ENCODE measurements at places on chromosomes 4 and X.

GRCh38 chr4:71498002-71498401 is 159.2 kb downstream of the SLC4A4 start:
- no peak for DNase-seq

DNA sequence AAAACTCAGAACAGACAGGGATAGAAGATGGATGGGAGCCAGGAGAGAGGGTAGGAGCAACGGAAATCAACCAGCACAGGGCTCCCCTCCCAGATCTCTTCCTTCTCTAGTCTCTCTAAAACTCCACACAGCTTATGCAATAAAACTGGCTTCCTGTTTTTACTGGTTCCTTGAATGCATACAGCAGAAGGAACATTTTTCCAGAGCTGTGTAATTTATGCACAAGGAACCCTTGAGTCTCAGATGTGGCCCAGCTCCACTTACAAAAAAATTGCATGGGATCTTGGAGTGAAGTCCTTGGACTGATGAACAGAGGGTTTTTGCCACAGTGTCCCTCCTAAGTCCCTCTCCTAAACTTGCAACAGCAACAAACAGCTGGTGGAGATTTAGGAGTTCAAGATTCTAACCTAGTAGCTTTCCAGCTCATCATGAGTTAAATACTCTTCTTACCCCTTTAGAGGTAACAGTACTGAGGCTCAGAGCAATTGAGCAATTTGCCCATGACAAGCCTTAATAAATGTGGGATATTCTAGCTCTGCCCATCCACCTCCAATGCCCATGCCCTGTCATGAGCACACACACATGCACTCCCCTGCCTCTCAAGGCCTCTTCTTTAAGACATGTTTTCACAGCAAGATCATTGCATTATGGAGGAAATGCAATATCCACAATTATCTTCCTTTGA is 18.4 kb upstream of the CC2D2A start:
- no peak for DNase-seq

DNA sequence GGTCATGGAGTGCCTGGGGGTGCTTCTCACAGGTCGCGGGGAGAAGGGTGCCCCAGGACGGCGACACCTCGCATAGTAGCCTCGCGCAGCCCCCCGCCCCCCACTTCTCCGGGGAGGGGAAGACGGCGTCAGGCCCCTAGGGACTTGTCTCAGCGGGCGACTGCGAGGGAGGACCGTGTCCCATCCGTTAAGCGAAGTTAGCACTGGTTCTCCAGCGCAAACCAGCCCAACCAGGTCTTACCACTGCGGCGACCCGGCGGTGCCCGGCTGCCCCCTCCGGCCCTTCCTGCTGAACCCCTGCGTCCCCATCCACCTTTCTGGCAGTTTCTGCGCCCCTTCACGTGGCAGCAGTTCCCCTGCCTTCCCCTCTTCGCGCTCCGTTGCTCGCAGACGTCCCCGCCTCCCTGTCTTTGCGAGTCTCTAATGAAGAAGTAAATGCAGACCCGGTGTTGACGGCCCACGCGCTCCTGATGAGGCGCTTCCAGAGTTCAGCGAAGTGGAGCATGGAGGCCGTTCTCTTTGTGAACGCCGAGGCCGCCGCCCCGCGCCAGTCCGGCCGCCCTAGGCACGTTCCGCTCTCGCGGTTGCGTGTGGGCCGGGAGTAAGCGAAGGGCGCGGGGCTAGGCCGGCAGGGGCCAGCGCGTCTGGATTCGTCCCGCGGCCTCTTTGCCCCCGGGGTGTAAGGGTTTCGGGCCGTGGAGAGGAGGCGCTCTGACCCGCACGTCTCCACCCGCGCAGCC is 3.0 kb downstream of the SLIT2 start:
- DNase-seq: no peak

DNA sequence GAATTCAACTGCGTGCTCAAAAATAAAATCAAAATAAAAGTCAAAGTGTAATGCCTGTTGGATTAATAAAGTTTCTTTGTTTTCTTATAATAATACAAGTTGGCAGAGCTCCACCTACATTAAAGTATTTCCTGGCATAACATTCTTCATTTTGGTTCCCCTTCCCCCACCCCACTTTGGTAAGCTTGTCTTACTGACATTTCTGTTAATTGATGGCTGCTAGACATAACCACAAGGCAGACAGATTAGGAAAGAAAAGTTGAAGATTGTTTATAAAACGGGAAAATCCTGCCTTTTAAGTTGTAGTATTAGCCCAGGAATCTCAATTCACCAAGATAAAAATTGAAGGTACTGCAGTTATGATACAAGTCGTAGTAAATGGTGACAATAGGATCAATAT is 246.5 kb upstream of the RPS6KA3 start:
- DNase-seq: no peak

DNA sequence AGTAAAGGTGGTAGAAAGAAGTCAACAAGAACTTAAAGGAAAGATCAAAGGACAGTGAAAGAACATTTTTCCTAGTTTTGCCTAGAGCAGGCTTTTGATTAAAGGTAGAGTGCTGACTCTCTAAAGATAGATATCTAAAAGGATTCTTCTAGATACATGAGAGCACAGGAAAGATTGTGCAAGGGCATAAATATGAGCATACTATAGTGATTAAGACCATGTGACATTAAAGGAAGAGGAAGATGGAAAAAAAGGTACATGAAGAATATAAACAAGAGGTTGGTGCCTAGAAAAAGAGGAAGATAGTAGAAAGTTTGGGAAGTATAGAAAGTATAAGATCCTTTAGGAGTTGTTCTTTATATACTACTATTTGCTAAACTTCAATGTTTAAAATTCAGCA is 26.1 kb upstream of the TET2 start:
- no peak for DNase-seq

GRCh38 chrX:155143959-155144548 is 72.2 kb upstream of the VBP1 start:
- DNase-seq: no peak

DNA sequence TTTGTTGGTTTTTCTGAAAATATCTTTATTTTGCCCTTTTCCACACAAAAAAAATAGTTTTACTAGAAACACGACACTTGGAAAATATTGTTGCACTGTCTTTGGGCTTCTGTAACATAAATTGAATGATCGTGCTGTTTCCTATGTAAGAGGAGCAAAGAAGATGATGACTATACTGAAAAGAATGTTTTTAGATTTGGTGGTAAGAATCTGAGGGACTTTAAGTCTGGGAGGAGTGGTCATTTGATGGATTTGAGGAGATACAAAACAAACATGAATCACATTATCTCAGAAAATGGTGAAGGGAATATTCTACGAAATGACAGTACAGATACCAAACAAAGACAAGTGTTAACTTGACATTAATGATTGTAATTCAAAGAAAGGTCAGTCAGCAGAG is 328.8 kb downstream of the ADAM29 start:
- no peak for DNase-seq

- no peak for DNase-seq
These were observed 108.5 kb upstream of the MID1 start for GRCh38 chrX:10728806-10729389.

GRCh38 chrX:115894087-115894486 is 276.5 kb upstream of the AGTR2 start:
- no peak for DNase-seq

- DNase-seq: peak; percentile 64
These were observed at the start of gene HDX for GRCh38 chrX:84501798-84502628. Gene HDX (minus strand): TSS chrX:84502453. CDS start chrX:84475397, 27,056 bp downstream.

DNA sequence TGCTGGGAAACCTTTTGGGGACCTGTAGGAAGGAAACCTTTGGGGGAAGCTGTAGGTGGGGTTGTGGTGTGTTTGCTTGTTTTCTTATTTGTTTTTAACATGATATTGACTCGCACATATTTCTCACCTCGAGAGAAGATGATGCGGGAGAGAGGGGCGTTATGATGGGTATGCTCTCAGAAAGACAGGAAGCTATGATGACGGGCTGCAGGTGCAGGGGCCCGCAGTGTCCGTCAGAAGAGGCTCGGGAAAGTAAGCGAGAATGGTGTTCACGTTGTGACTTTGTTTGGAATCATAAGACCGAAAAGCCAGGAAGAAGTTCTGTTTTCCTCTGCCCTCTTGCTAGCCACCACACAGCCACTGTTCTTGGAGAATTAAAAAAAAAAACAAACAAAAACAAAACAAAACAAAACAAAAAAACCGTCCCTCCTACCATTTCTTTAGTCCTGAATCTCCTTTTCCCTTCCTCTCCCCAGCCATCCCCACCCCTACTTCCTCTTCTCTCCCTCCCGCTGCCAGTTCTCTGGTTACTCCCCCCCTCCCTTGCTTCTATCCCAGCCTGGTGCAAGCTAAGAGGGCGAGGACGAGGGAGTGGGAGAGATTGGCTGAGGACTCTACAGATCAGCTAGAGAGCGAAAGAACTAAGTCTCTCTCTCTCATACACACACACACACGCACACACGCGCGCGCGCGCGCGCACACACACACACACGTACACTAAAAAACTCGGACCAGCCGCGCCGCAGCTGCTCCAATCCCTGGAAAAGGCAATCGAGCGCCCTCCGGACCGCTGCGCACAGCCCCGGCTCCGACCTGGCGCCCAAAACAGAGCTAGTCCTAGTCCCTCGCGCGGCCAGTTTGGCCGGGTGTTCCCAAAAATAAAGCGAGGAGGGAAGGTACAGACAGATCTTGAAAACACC is at the start of gene BMP3:
Gene BMP3 (plus strand): TSS at position 648 of the 920 bp plus-strand sequence. CDS start 577 bp downstream, outside the sequence.
- DNase-seq: no peak

DNA sequence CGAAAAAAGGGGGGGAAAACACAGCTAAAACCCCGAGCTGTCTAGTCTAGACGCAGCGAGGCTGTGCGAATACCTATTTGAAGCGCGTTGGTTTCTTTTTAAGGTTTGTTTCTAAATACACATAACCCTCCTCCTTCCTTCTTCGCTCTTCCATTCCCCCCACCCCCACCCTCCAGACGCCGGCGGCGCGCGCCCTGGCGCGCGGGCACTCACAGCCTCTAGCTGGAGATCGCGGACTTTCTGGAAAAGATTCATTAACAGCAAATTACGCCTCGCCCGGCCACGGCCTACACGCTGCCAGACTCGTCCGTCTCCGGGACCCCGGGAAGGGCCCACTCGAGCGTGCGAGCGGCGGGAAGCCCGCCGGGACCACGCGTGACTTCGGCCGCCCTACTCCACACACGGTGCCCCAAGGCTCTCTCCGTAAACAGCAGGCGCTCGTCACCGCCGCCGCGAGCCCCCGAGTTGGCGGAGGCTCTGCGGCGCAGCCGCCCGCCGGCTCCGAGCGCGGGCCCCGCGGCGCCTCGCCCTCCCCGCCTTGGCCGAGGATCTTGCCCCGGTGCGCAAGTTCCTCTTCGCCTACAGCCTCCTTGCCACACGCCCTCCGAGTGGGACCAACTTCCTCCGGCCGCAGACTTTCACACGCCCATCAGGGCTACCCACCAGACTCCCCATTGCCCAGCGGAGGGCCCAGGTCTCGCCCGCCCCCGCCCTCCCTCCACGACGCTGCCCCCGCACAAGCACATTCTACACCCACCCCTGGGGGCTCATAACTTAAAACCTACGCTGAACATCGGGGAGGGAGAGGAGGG is 2.0 kb downstream of the BCOR start:
- DNase-seq: peak; percentile 36

DNA sequence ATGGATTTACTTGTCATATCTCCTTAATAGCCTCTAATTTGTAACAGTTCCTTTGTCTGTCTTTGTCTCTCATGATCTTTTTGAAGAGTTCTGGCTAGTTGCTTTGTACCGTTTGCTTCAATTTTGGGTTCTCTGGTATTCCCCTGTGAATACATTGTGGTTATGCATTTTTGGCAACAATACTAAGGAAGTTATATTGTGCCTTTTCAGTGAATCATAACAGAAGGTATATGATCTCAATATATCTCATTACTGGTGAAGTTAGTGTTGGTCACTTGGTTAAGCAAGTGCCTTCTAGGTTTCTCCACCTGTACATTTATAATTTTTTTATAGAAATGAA is 48.6 kb downstream of the DCLK2 start:
- no peak for DNase-seq

DNA sequence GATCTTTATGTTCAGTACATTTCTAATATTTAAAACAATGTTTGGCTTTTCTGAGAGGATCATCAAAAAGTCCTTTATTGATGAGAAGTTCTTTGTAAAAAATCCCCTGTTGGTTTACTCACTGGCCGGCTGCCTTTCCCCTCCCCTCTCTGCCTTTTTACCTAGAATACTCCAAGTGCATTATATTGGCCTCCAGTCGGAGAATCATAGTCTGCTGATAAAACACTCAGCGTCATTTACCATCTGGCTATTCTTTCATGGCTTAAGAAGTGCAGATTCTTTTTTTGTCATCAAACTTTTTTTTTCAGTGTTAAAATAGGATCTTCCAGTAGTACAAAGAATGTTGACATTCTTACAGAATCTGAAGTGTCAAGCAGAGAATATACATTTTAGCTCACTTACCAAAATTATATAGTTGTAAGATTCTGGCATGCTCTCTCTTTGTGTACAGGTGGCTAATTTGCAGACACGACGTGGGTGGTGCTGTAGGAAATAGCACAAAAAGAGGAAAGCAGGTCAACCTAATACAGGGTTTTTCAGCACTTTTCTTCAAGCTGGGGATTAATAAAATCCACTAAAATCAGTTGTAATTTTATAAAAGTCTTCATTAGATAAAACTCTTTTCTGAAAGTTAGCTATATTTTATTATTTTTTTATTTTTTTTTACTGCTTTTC is 731.8 kb downstream of the KCTD8 start:
- DNase-seq: no peak

DNA sequence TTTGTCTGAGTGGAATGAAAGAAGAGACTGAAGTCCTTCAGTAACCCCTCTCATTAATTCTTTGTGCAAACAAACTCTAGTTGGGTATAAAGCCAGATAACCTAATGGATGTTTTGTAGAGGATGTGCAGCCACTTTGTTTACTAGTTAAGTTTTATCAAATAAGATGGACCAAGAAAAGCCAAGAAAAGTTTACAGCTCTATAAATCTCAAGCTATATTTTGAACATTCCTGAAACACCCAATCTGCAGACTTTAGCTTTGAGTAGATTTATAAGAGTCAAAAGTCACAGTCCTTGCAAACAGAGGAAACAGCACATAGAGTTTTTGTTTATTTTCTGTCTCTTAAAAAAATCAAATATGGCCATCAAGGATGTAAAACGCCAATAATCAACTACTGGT is 452.9 kb downstream of the SPRY1 start:
- DNase-seq: no peak

DNA sequence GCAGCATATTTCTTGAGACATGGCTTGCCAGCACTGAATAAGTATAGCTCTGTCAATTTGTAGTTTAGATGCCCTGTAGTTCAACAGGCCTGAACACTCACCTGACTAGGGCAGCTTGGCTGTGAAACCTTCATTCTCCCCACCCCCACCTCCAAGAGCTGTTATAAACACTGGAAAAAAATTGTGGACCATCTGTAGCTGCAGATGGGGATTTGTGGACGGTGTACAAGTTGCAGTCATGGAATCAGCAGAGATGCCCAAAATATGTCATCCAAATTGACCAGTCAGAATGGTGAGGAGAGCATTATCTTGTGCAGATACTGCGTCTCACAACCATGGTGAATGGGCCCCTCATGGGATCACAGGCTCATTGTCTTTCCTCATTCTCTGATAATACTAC is 76.2 kb upstream of the PAQR3 start:
- DNase-seq: no peak

GRCh38 chrX:10922159-10922558 is 189.0 kb upstream of the HCCS start:
- DNase-seq: no peak

GRCh38 chr4:94378047-94378446 is 35.4 kb upstream of the HPGDS start:
- no peak for DNase-seq

- DNase-seq: no peak
These were observed 54.5 kb downstream of the TEX13C start for GRCh38 chrX:125374169-125374568.

- DNase-seq: no peak
These were observed 128.3 kb upstream of the MAOA start for GRCh38 chrX:43527801-43528200.

Measured in CD4-positive, alpha-beta T cell treated with Interleukin-2 at 100 ng/mL for 4 hours (primary cell).